Stimulated activated CD4-positive, alpha-beta T cell treated with anti-CD3 and anti-CD28 coated beads, Interleukin-15, amount 100 ng/mL, for 1 hour (primary cell): ENCODE measurements at places on chromosomes 5 and 9.

DNA sequence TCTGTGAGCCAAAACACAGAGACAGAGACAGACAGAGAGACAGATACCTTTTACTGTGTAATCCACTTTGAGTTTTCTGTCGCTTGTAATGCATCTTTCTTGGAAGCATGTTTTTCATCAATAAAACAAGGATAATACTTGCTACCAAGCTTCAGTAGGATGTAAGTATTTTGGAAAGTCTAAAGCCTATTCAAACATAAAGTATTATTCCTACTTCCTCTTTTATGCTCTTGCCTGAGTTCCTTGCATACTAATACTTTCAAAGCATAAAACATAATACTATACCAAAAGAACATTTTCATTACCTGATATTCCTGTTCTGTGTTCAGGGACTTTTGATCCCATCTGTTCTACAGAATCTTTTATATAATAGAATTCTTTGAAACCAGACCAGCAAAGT, 64.5 kb upstream of the SLC30A5 start:
- DNase-seq = no peak

DNA sequence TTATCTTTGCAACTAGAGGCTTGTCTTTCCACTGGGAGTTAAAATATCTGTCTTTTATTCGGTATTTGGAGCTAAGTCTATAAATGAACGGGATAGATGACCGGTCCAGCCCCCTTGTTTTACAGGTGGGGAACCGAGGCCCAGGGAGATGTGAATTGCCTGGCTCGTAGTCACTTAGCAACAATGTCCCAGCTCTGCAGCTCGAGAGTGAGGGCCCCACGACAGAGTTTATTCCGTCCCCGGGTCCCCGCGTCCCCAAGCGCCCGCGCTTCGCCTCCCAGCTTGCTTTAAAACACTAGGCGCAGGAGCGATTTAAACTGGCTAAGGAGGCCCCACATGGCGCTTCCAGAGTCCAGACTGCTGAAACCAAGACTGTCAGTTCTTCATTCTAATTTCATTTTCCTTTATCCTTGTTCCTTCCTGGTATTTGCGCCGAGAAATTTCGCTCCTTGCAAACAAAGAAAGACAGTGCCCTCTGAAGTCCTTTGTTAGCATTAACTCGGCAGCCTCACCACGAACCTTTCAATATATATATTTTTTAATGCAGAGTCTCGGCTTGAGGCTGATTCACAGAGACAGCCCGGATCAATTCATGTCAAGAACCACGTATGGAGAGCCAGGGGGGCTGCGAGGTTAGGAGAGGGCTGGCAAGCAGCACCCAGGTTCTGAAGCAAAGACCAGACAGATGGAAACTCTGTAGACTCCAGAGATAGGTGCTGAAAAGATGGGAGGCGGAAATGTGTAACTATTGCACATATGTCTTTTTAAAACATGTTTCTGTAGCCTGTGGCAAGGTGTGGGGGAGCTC, 1.4 kb upstream of the ENC1 start:
- DNase-seq = no peak

DNA sequence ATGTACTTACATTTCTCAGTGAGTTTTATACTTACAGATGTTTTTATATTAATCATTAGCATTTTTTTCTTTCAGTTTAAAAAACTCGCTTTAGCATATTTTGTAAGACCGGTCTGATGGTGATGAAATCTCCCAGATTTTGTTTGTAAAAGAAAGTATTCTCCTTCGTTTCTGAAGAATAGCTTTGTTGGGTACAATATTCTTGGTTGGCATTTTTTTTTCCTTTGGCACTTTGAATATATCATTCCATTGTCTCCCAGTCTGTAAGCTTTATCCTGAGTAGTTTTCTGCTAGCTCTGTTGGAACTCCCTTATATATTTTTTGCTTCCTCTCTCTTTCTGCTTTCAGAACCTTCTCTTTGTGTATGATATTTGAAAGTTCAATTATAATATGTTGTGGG, 412.6 kb downstream of the RASEF start:
- DNase-seq = no peak

DNA sequence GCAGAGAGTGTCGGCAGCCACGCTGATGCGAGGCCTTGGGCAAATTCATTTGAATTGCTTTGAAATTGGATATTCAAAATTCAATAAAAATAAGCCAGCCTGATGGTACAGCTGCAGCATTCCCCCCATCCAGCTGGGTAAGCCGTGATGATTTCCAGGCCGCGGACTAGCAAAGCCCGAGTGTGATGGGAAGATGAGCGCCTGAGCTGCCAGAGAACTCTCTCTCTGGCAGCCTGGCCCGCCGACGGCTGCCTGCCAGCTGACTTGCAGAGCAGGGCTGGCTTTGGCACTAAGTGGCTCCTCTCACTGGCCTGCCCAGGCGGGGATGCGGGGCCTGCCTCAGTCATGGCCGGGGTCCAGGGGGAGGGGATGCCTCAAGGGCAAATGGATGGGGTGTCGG, 268.3 kb upstream of the WWC1 start:
- no peak for DNase-seq

DNA sequence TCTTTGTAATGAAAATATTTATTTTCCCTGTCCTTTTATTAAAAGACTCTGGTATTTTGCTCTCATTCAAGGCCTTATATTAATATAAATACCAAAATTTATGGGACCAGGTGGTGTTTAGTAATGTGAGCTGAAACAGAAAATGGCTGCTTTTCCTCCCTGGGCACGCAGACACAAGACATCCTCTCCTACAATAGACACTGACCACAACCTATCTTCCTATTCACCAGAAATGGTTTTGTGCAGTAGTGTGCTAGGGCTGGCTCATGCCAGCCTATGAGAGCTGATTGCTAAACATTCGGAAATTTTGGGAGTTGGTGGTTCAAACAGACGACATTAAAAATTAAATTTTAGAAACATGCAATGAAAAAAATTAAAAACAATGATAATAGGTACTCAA, 338.2 kb downstream of the BNC2 start:
- no peak for DNase-seq

DNA sequence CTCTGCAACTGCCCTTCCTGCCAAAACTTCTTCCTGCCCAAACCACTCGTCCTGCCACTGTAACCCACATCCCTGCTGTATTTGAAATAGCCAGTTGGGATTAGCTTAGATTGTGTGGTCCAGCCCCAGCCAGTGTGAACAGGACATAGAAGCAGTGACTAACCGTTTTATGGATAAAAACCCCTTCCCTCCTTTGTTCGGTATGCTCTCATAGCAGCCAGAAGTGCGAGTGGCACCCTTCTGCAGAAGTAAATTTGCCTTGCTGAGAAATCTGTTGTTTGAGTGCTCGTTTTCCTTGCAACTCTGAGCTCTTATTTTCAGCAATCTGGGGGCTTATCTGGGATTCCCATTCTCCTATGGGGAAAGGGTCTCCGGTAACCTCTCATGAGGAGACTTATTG, 470.0 kb downstream of the PRDM9 start:
- DNase-seq = no peak

DNA sequence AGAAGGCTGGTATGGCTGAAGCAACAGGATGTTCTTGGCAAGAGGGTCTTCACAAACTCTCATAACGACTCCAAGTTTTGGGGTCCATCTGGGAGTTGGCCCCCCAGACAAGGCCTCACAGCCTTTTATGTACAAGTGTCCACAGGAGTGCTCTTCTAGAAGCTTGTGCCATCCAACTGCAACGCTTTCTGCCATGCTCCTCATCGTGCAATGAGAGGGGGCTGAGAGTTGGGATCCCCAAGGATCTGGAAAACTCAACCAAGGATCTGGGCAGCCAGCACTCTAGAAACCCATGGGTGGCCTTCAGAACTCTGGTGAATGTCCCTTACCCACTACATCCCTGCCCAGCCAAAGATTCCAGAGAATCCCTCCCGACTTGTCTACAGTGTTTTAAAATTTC, 8.5 kb upstream of the AMBP start:
- DNase-seq = no peak

- DNase-seq = no peak
Measured at GRCh38 chr5:124744170-124744971, 2.1 kb downstream of the ZNF608 start.

DNA sequence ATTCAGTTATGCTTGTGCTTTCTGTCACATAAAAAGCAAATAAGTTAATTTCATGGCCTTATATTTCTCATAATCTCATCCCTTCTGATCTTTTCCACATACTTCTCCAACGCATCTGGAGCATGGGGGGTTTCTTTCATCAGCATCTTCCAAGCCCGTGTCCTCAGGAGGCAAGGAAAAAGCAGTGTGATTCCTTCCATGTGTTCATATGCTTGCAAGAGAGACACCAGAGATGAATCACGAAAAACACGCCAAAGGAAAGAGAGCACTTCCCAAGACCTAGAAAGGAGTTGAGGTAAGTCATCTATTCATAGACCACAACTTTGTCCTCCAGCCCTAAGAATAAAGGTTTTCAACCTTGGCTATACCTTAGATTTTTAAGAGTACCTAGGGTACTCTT, 26.0 kb upstream of the SVEP1 start:
- no peak for DNase-seq

- no peak for DNase-seq
Measured at GRCh38 chr9:92332577-92333281, 7.0 kb downstream of the CENPP start.

DNA sequence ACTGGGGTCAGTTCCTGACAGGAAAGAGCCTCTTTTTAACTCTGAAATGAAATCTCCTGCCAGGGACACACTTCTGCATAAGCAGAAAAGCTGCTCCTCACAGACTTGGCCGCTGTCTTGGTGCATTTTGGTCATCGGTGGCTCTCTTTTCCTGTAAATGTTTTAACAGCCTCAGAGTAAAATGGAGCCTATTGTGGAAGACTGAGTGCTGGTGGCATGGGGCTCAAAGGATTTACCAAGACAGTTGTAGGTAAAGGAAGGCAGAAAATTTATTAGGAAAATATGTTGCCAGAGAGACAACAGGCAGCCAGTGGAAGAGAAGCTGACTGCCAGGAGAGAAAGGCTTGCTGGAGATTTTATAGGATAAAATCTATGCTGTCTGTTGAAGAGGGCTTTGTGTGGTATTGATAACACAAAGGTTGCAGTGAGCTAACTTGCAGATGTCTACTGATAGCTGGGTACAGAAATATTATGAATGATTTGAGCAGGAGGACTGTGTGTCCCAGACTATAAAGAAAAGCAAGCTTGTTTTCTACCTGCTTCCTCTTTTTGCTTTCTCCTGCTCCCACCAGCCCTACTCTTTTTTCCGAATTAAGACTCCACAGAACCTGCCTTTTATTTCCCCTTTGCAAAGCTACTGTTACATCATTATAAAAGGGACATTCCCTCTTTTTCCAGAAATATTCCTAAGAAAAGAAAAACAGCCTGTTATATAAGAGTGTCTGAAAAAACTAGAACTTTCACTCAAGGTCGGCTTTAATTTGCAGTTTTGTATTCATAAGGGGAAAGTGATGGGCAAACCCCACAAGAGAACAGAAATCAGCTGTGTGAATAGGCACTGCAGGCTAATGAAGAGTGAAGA, 27.9 kb upstream of the IFNA14 start:
- no peak for DNase-seq

GRCh38 chr5:171427318-171428167, 8.1 kb downstream of the FGF18 start:
- DNase-seq = no peak

GRCh38 chr5:6995115-6995514, 281.9 kb downstream of the TENT4A start:
- no peak for DNase-seq

DNA sequence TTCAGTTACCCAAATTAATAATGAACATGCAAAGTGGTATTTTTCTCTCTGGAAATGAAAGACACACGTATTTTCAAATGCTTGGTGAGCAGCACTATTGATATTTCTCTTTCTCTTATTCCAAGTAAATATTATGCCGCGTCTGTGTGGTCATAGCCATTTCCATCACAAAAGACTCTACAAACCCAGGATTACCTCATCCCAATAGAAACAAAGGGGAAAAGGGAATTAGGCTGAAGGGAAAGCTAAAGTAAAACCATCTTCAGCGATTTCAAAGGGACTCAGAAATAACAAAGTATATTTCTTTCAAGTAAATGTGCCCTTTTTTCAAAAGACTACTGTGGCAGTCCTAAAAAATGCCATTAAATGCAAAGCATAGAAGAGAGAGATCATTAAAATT, 62.0 kb upstream of the FST start:
- DNase-seq = no peak

- no peak for DNase-seq
Measured at GRCh38 chr5:172595596-172596455, 45.2 kb upstream of the NEURL1B start.

- DNase-seq = no peak
Measured at GRCh38 chr5:126274763-126275125, 148.5 kb upstream of the GRAMD2B start.

GRCh38 chr5:75461679-75462078, 49.8 kb downstream of the CERT1 start:
- DNase-seq = no peak

DNA sequence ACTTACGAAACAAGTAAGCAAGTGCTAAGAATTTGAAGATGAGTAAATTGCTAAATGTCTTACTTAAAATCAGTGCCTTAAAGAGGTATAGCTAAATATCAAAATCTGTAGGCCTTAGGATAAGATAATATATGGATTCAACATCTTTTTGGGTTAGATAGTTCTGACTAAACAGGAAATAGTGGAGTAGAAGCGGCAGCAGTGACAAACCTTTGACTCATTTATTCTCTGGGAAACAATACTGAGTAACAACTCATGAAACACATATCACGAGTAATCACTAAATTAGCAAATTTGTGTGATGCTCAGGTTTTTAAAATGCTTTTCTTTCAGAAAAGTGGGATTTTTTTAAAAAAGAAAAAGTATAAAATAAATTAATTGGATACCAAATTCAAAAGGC, 762.1 kb upstream of the TYRP1 start:
- no peak for DNase-seq

- no peak for DNase-seq
Measured at GRCh38 chr9:129988607-129989361, 54.2 kb downstream of the FNBP1 start.
